ENCODE measurements at places on chromosomes 1 and 21.

DNA sequence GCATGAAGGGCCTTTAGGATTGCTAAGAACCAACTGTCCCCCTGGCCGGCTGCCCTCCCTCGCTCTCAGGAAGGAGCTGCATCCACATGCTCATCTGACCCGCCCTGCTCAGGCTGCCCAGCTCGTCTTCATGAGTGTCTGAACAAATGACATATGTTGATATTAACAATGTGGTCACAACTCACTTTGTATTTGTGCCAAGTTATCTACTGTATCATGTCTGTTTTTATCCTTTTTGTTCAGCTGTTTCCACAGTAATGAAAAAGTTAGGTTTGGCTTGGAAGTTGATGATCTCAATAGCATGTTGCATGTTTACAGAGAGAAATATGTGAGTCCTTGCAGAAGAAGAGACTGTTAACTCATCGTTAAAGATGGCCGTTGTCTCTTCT lies 75.1 kb downstream of the PHTF1 start:
- no peak for DNase-seq

DNA sequence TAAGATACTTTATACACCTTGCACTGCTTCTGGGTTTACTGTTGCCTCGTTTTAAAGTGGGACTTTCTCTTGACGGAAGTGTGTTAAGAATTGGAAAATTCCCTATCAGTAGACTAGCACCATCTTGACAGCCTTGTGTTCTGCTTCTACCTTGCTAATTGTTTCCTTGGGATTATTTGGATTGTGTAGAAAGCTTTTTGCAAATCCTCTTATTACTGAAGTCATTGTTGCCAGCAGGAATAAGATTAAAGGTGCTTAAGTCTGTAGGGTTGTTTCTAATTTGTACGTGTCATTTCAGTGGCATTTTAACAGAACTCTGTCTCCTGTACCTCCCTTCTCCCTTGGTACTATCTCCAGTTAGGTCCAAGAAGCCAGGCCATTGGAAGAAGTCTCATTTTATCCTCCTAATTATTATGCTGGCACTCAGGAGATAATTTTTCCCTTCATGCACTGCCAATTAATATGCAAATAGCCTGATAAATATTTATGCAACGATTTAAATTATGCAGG lies 107.7 kb downstream of the POU2F1 start:
- DNase-seq = no peak

DNA sequence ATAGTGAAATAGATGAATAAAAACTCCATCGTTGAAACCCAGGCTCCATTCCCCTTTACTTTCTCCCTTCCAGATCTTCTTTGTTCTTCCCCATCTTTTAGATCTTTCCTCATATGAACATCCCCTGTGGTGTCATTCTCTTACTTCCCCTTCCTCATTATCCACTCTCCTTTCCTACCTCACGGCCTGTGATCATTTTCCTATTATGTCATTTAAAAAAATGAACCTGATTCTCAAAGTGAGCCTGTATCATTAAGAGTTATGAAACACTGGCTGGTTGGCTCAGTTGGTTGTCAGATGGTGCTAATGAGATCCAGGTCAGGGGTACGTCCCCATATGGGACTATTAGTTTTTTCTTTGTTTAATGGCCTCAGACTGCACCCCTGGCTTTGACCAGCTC lies 38.3 kb downstream of the TCEANC2 start:
- DNase-seq = no peak

GRCh38 chr1:171817511-171818265 lies 23.6 kb upstream of the DNM3 start:
- no peak for DNase-seq

DNA sequence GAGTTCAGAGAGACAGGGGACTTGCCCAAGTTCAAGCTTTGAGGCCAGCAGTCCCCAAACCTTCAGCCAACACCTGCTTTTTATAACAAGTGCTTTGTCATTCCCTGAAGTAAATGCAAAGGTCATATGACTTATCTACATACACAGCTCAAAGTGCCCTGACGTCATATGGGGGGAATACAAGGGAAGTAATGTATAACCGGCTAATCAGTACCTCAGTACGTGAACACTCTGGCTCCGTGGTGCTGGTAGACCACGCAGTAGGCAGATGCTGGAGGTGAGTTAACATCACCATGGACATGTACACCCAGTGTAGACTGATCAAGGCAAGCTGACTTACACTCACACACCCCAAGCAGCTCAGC lies 60.0 kb downstream of the BACE2 start:
- DNase-seq = no peak

DNA sequence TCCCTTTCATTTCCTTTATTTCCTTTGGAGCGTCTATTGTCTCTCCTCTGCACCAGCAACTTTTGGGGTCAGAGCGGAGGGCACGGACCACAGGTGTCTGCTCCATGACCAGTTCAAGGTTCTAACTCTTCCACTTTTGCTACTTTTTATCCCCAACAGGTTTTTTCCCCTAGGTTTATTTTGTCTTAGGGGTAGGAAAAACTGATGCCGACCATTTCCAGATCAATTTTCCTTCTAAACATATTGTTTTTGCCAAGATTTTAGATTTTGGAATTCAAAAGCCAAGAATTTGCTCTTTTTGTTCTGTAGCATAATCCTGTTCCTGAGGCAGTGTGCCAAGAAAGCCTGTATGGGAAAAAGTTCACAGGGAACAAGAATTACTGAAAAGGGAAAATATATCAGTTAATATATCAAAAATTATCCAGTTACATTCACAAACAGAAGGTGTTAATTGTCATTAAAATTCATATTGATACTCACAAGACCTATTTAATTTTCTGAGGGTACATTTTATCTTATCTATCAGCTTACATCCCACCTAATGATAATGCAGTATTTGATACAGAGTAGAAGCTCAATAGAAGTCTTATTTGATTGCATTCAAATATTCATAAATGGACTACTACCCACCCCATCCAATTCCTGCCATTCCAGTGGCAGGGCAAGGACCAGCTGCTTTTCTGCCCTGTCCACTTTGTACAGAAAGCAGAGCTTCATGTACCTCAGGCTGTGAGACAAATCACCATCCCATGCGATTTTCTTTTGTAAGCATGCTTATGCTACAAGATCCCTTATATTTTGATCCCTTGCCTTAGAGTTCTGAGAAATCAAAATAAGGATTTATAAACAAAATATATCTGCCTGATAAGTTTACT lies 31.2 kb downstream of the TSEN15 start:
- no peak for DNase-seq

GRCh38 chr1:171226747-171227370 lies 21.4 kb upstream of the FMO1 start:
- peak; percentile 38 for DNase-seq

GRCh38 chr1:108016451-108016920 lies 51.5 kb upstream of the VAV3 start:
- no peak for DNase-seq

GRCh38 chr1:50949286-50949982 lies 10.6 kb downstream of the FAF1 start:
- no peak for DNase-seq

DNA sequence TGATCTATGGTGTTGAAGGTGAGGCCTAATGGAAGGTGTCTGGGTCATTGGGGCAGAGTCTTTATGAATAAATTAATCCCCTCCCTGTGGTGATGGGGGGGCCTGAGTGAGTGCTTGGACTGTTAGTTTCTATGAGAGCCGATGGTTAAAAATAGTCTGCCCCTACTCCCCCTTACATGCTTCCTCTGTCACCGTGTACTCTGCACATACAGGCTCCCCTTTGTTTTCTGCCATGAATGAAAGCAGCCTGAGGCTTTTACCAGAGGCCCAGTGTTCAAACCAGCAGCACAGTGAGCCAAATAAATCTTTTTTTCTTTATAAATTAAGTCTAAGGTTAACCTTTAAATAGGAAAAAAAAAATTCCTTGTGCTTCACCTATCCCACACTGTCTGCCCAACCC lies 657.0 kb downstream of the AMY1C start:
- no peak for DNase-seq

- DNase-seq = peak; percentile 48
These were observed at the start of the genes FBXO2 and FBXO44 for GRCh38 chr1:11654137-11654938. Gene FBXO2, minus strand, starts transcription at chr1:11654429. Its CDS starts 89 bp downstream, at chr1:11654340. Gene FBXO44, plus strand, starts transcription at chr1:11654877. Its CDS starts 959 bp downstream, at chr1:11655836.

- DNase-seq = no peak
These were observed 7.9 kb upstream of the GNPAT start for GRCh38 chr1:231232870-231233734.

DNA sequence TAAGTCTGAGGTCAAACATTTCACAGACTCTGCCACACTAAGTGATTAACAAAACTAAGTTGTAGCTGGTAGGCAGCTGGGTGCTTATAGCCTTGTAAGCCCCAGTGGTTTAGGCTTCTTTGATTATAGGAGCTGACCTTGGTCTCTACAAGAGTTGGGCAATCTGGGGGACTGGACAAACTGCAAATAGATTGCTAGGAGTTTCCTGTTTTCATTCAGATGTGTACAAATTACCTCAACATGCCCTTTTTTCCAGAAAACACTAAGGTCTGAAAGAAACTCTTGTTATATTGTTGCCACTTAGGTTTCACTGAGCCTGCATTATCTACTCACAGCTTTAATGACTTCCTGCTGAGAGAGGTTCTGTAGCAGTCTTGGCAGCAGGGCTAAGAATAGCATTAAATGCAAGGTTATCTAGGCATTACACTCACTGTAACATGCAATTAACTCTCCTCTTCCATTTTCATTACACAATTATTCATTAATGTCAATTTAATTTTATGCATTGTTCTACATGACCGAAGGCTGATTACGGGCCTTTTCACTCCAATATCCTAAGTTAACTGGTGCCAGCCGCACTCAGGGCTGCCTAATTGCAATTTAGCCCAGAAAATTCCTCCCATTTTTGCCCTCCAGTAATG lies 314.0 kb downstream of the LMO4 start:
- DNase-seq = no peak

DNA sequence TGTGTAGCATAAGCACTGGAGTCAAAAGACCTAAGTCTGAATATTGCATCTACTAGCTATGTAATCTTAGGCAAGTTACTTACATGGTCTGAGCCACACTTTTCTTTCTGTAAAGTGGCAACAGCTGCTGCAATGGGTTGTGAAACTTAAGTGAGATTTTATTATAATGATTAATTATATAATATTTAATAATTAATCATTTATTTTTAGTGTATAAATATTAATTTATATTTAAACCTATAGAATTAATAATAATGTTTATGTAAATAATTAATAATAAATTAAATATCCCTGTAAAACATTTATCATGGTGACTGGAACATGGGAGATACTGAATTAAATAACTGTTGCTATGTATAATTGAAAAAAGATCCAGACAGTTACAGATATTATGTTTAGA lies 180.3 kb downstream of the LRRC40 start:
- no peak for DNase-seq

DNA sequence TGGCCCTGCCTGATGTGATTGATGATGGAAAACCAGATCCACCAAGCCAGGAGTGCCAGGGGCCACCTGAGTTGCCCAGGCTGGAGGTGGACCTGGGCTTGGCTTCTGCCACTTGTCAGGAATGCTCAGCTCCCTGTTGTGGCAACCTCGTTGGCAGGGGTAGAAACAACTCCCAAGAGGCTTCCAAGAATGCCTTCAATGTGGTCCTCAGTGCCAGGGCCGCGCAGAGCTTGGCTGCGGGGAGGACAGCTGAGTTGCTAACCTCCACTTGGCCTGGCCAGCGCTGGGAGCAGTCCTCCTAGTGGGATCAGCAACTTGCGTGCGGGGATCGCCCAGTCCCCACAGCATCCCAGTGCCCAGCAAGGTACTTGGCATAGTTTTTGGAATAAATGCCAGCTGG lies 9.0 kb downstream of the MYOM3 start:
- no peak for DNase-seq

GRCh38 chr1:19644395-19644680 lies 227 bp downstream of the NBL1 start:
- DNase-seq = no peak

GRCh38 chr1:76079475-76080227 lies 5.1 kb downstream of the ST6GALNAC3 start:
- DNase-seq = no peak

DNA sequence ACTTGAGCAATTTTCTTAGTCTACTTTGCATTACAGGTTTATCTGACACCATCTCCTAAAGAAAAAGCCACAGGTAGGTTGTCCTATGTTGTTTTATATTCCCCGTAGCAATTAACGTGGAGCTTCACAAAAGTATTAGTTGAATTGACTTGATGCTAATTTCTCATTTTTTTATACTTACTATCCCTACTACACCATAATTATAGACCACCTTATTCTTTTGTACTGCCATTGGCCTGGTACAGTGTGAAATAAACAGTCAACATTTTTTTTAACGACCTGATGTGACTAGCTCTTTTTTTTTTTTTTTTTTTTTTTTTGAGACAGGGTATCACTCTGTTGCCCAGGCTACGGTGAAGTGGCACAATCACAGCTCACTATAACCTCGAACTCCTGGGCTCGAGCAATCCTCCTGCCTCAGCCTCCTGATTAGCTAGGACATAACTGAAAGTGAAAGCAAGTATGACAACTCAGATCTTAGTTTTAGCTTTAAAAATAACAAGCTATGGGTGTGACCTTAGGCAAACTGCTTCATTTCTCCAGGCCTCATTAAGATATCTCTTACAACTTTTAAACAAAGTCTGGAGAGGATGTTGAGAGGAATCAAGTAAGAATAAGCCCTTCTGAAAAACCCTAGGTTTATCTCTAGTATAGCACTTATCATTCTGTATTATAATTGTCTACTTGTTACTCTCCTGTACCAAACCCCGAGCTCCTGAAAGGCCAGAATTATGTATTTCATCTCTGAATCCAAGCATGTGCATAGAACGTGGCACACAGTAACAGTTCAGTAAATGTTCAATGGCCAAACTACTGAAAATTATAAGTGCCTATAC lies 49.5 kb downstream of the LUZP1 start:
- DNase-seq = no peak

- DNase-seq = no peak
These were observed 506 bp downstream of the SSX2IP start for GRCh38 chr1:84689514-84690396.

DNA sequence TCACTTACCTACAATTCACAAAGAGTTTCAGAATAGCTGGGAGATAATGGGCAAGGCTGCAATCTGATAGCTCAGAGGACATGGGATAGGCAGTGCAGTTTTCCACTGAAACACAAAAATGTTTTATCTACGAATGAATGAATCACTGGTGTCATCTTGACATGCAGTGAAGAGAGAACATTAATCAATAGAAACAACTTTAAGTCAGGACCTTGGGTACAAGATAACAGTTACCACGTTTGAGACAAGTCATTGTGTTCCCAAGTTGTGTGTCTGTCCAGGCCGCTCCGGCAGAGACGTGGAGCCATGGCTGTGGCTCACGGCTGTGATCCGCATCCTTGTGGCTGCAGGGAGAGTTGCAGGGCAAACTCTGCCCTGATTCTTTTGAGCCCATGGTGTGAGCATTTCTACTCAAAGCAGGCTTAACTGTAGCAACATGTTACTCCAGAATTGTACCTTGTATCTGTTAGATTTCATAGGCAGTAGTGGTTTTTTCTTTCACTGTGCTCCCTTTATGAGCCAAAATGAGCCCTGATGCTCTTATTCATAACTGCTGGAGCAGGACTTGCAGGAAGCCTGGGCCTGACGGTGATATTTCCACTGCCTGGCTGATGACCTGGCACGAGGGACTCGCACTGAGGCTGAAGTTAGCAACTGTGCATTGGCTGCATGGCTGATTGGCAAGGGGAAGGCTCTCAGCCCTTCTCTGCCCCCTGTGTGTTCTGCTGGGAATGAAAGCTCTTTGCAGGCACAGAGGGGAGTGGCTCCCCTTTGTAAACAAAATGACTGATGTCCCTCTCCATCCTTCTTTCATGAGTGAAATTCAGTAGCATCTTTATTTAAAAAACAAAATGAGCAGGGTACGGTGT lies 465.2 kb downstream of the AJAP1 start:
- DNase-seq = no peak

Measured in GM18507 (cell line).